Fibroblast of mammary gland (primary cell): ENCODE measurements at places on chromosomes 6 and 20.
A peak's percentile ranks its signal among the peaks of the same experiment; 100 is the strongest.

GRCh38 chr6:87827346-87827745, 125.3 kb upstream of the AKIRIN2 start:
- DNase-seq, result no peak

DNA sequence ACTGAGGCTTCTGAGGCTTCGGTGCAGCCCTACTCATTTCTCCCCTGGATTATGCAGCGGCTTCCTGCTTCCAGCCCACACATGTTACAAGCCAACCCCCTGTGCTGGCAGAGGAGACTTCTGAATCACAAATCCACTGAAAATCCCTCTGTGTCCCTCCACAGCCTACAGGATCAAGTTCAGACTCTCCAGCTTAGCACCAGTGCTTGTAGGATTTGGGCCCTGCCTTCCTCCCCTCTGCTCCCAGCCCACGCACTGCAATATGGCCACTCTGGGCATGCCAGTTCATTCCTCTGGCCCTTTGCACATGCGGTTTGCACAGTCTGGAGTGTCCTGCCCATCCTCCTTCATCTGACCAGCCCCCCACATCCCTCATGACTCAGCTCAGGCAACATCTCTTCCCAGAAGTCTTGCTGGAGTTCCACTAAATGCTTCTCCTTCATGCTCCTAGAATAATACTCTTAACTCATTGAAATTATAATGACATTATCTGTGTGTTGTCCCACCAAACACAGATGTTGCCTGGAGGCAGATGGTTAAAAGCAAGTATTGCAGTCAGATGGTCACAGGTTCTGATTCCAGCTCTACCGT, 15.9 kb upstream of the MDGA1 start:
- peak; percentile 92 for DNase-seq

- peak; percentile 94 for DNase-seq
Observed at GRCh38 chr20:24651171-24651975, 181.9 kb downstream of the SYNDIG1 start.

GRCh38 chr20:57265336-57265996, 975 bp downstream of the BMP7 start:
- peak; percentile 2 for DNase-seq

- DNase-seq, result no peak
Observed at GRCh38 chr6:144460327-144461095, 175.4 kb downstream of the UTRN start.

DNA sequence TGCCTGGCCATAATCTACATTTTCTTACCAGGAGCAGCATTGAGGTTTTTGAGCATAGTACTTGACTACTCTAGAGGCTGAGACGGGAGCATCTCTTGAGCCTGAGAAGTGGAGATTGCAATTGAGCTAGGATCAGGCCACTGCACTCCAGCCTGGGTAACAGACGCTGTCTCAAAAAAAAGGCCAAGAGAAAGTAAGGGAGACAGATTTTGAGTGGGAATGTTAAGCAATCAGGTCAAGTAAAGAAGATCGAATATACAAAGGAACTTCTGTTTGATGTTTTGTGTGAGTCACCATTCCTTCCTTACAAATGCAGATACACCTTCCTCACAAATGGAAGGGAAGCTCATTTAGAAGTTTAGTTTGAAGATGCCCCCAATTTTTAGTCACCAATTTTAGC, 4.4 kb downstream of the PNRC1 start:
- DNase-seq, result no peak

DNA sequence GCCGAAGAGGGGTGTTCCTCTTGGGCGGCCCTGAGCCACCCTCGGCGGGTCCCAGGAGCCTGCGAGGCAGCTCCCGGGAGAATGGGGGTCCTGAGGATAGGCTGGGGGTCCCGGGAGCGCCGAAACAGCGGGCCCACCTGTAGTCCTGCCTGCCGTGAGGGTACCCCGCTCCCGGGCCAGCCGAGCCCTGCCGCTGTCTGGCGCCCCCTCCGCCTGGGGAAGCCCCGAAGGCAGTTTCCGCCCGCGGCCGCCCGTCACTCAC, 280 bp downstream of the SPATA2 start:
- DNase-seq, result no peak

DNA sequence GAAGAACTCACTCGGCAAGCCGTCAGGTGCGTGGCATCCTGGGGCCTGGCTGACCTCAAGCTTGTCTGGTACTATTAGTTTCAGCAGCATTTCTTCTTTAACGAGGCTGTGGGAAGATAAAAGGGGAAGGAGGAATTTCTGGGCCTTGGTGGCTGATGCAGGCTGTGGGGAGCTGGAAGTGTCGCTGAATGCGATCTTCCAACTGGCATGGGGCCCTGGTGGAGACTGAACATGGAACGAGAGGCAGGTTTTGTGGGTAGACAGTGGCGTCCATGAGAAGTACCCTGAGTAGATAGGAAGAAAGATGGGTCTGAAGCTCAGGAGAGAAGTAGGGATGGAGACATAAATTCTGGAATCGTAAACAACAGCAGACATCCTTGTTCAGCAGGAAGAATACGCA, 23.9 kb downstream of the ERMARD start:
- no peak for DNase-seq

GRCh38 chr6:129105035-129105434, 222.1 kb downstream of the LAMA2 start:
- no peak for DNase-seq

DNA sequence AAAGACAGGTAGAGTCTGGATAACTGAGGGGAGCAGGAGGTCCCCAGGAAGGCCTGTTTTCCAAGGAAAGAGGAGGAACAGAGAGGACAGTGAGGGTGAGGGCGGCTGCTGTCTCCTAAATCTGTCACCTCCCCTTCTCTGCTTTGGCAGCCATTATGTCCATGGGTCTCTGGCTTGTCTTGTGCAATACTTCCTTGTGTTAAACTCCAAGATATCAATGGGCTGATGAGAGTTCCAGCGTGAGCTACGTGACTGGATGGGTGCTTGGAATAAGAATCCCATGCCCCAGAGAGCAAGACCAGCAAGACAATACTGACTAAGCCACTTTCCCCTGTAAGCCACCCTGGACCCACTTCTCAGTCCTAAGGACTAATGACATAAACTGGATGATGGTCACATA, 26.3 kb upstream of the DNAAF9 start:
- DNase-seq, result no peak

DNA sequence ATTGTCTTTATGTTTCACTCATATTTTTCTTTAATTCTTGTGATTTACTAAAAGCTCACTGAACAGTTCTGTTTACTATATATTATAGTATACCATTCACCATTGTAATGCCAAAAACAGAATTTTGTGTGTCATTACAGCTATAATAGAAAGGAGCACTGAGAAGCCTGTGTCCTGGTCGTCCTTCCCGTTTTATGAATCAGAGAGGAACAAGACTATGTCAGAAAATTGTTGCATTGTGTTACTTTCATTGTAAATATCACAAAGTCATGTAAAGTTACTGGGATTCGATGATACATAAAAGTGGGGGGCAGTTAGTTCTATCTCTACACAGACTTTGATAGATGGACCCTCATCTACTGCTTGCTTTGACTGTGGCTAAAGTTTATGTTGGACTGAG, 145.1 kb downstream of the QKI start:
- no peak for DNase-seq

- DNase-seq, result peak; percentile 22
Observed at GRCh38 chr6:110938171-110938570, 20.3 kb upstream of the GTF3C6 start.

- no peak for DNase-seq
Observed at GRCh38 chr20:50129662-50130355, 16.9 kb upstream of the UBE2V1 start.

DNA sequence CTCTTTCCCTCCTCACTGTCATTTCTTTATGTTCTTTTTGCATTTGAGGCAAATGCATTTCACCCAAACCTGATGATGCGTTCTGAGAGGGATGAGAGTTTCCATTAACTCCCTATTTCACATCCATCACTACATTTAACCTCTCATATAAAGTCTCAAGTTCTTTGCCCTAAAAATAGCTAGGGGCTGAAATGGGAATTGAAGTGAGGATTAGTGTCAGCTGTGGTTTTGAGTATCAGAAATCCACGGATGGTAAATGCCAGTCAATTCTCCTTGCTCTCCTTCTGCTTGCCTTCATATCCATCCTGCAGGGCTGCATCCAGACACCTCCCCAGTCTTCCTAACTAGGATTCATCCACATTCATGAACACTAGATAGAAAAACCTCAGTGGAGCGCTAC, 10.0 kb upstream of the DTNBP1 start:
- DNase-seq, result no peak

- no peak for DNase-seq
Observed at GRCh38 chr6:31365864-31366263, 8.9 kb upstream of the HLA-B start.

- peak; percentile 27 for DNase-seq
Observed at GRCh38 chr6:151247490-151247889, 7.7 kb downstream of the AKAP12 start.

GRCh38 chr20:2390951-2391675, 10.4 kb downstream of the TGM6 start:
- no peak for DNase-seq

DNA sequence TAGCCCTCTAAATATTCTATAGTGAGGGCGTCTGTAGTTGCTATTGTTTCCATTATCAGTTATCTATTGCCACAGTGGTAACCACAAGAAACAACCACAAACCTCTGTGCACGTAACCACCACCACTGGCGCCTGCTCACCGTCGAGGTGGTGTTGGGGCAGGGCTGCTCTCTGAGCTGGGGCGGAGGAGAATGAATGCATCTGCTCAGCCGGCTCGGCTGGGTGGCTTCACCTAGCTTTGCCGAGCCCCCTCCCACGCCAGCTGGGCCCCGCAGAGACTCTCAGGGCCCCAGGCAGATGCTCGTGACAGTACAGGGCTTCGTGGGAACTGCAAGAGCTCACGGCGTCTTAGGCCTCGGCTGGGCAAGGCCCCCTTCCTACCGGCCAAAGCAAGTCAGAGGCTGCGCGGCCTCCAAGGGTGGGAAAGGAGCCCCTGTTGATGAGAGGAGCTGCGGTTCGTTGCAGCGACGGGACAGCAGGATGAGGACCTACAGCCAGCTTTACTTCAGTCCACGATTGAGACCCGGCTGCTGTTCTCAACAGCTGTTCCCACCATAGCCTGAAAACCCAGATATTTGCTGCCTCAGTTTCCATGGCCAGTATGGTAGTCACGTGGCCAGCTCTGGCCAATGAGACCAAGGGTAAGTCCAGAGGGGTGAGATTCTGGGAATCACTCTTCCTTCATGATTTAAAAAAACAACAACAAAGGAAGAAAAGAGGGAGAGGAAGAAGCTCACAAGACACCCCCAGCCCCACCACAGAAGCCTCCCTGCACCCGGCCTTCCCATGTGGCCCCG, 120.2 kb upstream of the AFDN start:
- DNase-seq, result no peak

- no peak for DNase-seq
Observed at GRCh38 chr6:41716516-41717391, 18.7 kb downstream of the TFEB start.

DNA sequence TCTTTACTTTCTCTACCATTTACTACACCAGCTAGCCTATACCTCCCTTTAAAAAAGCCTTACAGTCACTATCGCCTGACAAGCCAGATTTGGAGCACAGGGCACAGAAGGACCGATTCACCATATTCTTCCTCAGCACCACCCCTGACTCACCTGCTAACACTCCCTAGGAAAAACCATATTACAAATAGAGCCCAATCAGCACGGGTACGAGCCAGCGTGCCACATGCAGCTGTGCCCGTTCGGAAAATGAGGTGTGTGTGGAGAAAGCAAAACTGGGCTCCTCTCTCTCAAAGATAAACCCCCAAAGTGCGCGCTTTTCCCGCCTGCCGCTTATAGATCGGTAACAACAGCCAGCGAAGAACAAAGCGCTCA, 1.2 kb downstream of the SYNCRIP start:
- peak; percentile 37 for DNase-seq

DNA sequence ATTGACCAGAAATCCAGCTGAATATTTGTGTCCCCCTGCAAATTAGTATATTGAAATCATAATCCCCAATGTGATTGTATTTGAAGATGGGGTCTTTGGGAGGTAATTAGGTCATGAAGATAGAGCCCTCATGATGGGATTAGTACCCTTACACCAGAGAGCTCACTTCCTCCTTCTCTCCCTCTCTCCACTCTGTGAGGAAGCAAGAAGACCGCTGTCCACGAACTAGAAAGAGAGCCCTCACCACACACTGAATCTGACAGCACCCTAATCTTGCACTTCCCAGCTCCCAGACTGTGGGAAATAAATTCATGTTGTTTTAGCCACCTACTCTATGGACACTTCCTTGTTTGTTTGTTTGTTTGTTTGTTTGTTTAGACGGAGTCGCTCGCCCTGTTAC, 11.9 kb upstream of the PLAGL1 start:
- DNase-seq, result no peak

GRCh38 chr6:80209430-80209829, 103.0 kb downstream of the BCKDHB start:
- no peak for DNase-seq

GRCh38 chr20:58450254-58450653, 61.2 kb downstream of the VAPB start:
- peak; percentile 52 for DNase-seq

DNA sequence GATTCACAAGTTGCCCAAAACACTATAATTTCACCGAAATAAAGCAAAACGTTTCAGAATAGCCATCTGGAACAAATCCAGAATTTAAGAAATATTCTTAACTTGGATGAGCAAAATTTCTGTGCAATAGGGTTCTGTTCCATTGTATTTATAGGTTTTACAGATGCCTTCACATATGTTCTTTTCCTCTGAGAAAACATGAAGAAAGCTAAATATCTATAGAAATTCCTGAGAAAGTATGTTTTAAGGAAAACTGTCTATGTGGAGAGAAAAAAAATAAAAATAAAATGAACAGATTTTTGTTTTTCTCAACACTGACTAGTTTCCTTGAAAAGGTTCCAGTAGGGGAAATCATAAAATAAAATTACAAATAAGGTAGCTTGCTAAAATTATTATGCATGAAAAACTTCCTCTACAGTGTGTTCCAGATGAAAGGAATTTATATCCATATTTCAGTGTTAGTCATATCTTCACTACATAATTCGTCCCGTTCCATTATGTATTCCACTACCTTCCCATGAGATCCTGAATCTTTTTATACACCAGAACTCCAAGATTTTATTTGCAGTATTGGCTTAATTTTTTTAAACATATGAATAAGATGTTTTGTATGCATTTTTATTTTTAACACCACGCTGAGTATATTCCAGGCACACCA, 42.4 kb upstream of the TMX4 start:
- DNase-seq, result no peak

- DNase-seq, result no peak
Observed at GRCh38 chr20:63052571-63053431, 46.0 kb upstream of the BHLHE23 start.

DNA sequence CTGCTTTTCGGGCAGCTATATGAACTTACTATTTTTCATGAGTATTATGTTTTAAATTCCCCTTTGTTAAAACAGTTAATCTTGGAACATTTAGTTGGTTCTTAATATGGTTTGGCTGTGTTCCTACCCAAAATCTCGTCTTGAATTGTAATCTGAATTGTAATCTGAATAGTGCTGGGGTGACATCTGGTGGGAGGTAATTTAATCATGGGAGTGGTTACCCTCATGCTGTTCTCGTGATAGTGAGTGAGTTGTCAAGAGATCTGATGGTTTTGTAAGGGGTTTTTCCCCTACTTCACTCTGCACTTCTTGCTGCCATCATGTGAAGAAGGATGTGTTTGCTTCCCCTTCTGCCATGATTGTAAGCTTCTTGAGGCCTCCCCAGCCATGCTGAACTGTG, 305.4 kb upstream of the MAP3K7 start:
- no peak for DNase-seq

GRCh38 chr20:21936720-21937380, 231.4 kb downstream of the PAX1 start:
- peak; percentile 23 for DNase-seq
